ENCODE measurements at places on chromosomes 12 and 14. TPM values are rescaled to one million over a fixed set of nuclear protein-coding genes. Genes with fewer than 3 reads are reported as not detected.
A peak's percentile ranks its signal among the peaks of the same experiment; 100 is the strongest.

- no peak for DNase-seq
- H3K4me1 ChIP-seq = no peaks in the 10 kb centered on the region
- no peaks in the 10 kb centered on the region for H3K36me3 ChIP-seq
- H3K27ac ChIP-seq = no peak overlapping the region
These were observed 12.8 kb downstream of the SOAT2 start for GRCh38 chr12:53115891-53116648.

- H3K4me3 ChIP-seq = no peak overlapping the region
- peaks cover 10% of the 10 kb centered on the region for H3K36me3 ChIP-seq
- DNase-seq = no peak
- no peak overlapping the region for H3K27ac ChIP-seq
These were observed 28.5 kb upstream of the PWP1 start for GRCh38 chr12:107657133-107657532.

DNA sequence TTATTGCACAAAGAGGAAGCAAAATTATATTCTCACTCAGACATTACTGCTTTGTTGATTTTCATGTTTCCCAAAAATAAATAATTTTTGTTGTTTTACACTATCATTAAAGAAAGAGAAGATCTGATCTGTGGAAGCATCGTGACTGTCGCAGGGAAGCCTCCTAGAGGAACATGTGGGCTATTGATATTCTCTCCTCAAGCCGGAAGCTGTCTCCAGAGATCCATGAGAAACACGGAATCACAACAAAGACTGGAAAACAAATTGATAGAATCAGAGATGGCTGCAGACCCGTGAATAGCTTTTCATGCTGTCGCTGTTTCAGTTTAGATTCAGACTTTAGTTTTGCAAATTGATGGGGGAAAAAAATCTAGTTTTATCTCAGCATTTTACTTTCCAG, 235.2 kb upstream of the TMPO start:
- H3K27me3 ChIP-seq = no peaks in the 10 kb centered on the region
- H3K36me3 ChIP-seq = no peaks in the 10 kb centered on the region
- no peaks in the 10 kb centered on the region for H3K4me1 ChIP-seq
- no peak overlapping the region for H3K27ac ChIP-seq

The NKX2-1 gene
- total RNA-seq = not detected

- no peaks in the 10 kb centered on the region for H3K27me3 ChIP-seq
- H3K27ac ChIP-seq = no peak overlapping the region
- DNase-seq = no peak
- peaks cover 14% of the 10 kb centered on the region for H3K4me1 ChIP-seq
- H3K4me3 ChIP-seq = no peak overlapping the region
- H3K36me3 ChIP-seq = no peaks in the 10 kb centered on the region
These were observed 2.8 kb upstream of the MARK3 start for GRCh38 chr14:103382376-103382775.

- no peak for DNase-seq
- H3K36me3 ChIP-seq = peaks cover 67% of the 10 kb centered on the region
- H3K4me1 ChIP-seq = peaks cover 16% of the 10 kb centered on the region
- no peak overlapping the region for H3K4me3 ChIP-seq
- no peaks in the 10 kb centered on the region for H3K27me3 ChIP-seq
These were observed 20.2 kb downstream of the HDAC7 start for GRCh38 chr12:47799357-47799955.

DNA sequence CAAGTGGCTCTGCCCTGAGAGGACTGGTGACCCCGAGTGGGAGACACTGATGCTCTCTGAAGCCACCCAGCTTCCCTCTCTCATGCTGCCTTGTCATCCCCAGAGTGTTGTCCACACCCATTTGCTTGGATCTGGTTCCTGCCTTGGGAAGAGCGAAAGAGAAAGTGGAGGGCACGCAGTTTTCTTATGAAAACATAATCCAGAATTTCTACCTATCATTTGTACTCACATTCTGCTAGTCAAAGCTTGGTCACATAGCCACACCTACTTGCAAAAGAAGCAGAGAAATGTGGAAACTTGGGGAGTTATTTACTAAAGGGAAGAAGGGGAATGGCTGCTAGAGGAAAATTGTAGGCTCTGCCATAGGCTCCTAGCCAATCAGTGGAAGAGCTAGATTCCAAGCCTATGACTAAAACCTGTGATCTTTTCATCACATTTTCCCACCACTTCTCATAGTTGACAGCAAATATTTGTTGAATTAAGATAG, 326.3 kb downstream of the ZFP36L1 start:
- no peak overlapping the region for H3K4me3 ChIP-seq
- H3K4me1 ChIP-seq = peaks cover 3% of the 10 kb centered on the region
- H3K36me3 ChIP-seq = no peaks in the 10 kb centered on the region

DNA sequence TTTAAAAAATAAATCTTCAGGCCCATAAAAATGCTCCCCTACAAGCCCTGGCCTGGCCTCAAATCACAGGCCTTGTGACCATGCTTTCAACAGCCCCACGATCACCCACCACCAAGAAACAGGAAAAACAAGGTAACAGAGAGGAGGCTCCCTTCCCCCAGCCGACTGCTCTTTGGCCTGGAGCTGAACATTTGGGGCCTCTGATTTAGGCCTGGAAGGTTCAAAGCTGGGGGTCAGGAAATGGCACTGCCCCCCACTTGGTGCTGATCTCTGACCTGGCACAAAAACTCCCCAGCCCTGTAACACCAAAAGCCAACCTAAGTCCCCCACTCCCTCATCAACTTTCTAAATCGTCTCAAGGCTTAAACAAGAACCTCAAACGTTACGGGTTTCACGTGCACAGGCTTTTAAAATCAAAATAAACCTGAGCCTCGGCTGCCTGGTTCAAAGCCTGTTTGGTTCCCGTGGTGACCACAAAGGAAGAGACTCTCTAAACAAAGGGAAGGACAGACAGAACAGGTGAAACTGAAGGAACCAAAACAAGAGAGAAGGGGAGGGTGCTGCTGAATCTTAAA, 9.0 kb downstream of the ACTN1 start:
- H3K4me1 ChIP-seq = peaks cover 27% of the 10 kb centered on the region
- peaks cover 27% of the 10 kb centered on the region for H3K36me3 ChIP-seq
- DNase-seq = peak; percentile 91
- H3K27me3 ChIP-seq = no peaks in the 10 kb centered on the region

DNA sequence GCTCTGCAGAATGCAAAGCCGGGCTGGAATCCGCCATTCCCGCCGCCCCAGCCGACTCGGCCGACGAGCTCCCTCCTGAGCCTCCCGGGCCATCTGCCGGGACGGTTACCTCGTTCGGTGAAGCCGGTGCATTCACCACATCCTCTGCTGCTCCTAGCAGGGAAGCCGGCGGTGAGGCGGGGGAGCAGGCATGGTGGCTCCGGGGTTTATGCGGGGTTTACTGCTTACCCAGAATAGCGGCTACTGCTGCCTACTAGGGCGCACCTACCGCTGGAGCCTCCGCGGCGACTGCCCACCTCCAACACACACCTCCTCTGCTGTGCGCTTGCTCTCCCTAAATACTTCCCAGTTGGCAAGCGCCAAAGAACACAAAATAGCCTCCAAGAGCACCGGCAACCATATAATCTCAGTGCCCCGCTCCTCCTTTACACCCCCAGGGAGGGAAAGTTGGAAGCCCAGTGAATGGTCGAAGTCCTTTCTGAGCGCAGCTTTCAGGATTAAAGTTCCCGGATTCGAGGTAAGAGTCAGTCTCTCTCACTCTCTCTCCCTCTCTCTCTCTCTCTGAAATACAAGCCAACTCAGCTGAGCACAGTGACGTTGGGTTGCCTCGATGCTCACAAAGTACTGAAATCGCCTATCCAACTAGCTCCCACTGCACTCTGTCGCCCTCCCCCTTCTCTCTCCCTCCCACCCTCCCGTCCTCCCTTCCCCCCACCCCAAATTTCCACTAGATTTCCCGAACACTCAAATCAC, at the start of gene TBX5:
TSS of gene TBX5 (minus strand) at position 626 of the 753 bp plus-strand sequence. CDS start 2,246 bp downstream, outside the sequence.
- DNase-seq = no peak
- no peaks in the 10 kb centered on the region for H3K36me3 ChIP-seq
- H3K4me1 ChIP-seq = no peaks in the 10 kb centered on the region
- no peaks in the 10 kb centered on the region for H3K27me3 ChIP-seq

- H3K36me3 ChIP-seq = no peaks in the 10 kb centered on the region
- no peak overlapping the region for H3K27ac ChIP-seq
- H3K4me1 ChIP-seq = no peaks in the 10 kb centered on the region
- DNase-seq = no peak
- H3K27me3 ChIP-seq = no peaks in the 10 kb centered on the region
These were observed 158.7 kb downstream of the DACT1 start for GRCh38 chr14:58796242-58797009.

GRCh38 chr12:68611094-68611805, 551 bp downstream of the RAP1B start:
- H3K36me3 ChIP-seq = peaks cover 4% of the 10 kb centered on the region
- H3K27ac ChIP-seq = peak overlapping the region; percentile 97
- no peaks in the 10 kb centered on the region for H3K27me3 ChIP-seq
- DNase-seq = peak; percentile 55
- H3K4me1 ChIP-seq = peaks cover 19% of the 10 kb centered on the region

The PLEKHH1 gene
- total RNA-seq = 0.22 TPM

The KRT75 gene
- total RNA-seq = not detected

- H3K27me3 ChIP-seq = no peaks in the 10 kb centered on the region
- DNase-seq = no peak
- H3K4me1 ChIP-seq = no peaks in the 10 kb centered on the region
- H3K4me3 ChIP-seq = no peak overlapping the region
- no peaks in the 10 kb centered on the region for H3K36me3 ChIP-seq
These were observed 581.2 kb downstream of the LRFN5 start for GRCh38 chr14:42187846-42188245.

DNA sequence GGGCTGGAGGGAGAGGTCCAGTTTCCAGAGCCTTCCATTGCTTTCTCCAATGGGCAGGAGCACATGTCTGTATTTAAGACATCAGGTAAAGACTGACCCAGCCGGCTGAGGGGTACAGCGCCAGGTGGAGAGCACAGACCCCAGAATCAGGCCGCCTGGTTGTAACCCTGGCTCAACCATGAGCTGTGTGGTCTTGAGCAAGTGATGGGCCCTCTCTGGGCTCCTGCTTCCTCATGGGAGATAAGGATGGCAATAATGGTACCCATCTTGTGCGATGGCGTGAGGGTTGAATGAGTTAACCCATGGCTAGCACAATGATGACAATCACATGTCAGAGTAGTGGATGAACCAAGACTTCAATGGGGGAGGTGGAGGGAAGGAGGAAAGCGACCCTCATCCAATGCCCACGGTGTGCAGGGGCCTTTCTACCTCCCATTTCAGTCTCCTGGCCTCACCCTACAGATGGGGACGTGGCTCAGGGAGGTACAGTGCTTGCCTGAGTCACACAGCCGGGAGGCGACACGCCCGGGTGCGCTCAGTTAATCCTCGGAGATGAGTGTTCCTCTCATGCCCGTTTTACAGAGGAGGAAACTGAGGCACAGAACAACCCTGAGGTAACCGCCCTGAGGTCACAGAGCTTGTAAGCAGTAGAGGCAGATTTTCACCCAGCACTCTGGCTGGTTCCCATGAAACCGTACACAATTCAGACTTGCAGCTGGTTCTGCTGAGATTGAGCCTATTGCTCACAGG, 163.9 kb downstream of the RBM19 start:
- H3K4me3 ChIP-seq = no peak overlapping the region
- peaks cover 4% of the 10 kb centered on the region for H3K36me3 ChIP-seq
- no peak for DNase-seq
- H3K4me1 ChIP-seq = no peaks in the 10 kb centered on the region

DNA sequence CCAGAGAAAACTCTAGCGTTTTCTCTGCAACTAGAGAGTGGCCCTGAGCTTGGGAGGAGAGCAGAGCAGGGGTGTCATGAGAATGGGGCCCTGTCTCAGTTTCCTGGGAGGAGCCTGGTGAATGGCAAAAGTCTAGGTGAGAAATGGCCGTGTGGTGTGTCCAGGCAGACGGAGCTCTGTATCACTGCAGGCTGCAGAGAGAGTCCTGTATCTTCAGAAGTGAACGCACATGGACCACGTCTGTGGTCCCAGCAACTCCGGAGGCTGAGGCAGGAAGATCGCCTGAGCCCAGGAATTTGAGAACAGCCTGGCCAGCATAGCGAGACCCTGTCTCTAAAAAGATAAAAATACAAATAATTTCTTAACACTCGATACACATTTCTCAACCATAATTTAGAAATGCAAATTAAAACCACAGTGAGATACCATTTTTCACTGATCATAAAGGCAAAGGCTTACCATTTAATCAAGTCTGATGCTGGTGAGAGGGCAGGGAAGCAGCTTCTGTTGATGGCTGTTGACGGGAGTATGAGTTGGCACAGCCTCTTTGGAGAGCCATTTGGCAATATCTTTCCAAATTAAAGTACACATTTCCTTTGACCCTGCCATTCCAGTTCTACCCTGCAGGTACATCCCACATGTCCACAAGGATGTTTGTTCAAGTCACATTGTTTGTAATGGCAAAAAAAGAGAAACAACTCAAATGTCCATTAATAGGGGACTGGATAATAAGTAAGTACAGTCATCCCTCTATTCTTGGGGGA, 51.0 kb downstream of the NFKBIA start:
- H3K27me3 ChIP-seq = no peaks in the 10 kb centered on the region
- no peak overlapping the region for H3K4me3 ChIP-seq
- no peaks in the 10 kb centered on the region for H3K4me1 ChIP-seq
- H3K27ac ChIP-seq = no peak overlapping the region
- no peaks in the 10 kb centered on the region for H3K36me3 ChIP-seq

The BLOC1S1 gene
- total RNA-seq = 73.5 TPM

The JAG2 gene
- 0.27 TPM for total RNA-seq

- no peak for DNase-seq
- H3K27me3 ChIP-seq = no peaks in the 10 kb centered on the region
- H3K4me3 ChIP-seq = no peak overlapping the region
- H3K4me1 ChIP-seq = no peaks in the 10 kb centered on the region
- H3K36me3 ChIP-seq = no peaks in the 10 kb centered on the region
- H3K27ac ChIP-seq = no peak overlapping the region
These were observed 427.8 kb downstream of the BTG1 start for GRCh38 chr12:91717804-91718203.

GRCh38 chr12:105740970-105741725, 397.6 kb downstream of the NUAK1 start:
- DNase-seq = no peak
- H3K36me3 ChIP-seq = no peaks in the 10 kb centered on the region
- no peaks in the 10 kb centered on the region for H3K27me3 ChIP-seq
- no peak overlapping the region for H3K27ac ChIP-seq
- no peaks in the 10 kb centered on the region for H3K4me1 ChIP-seq

Measured in naive thymus-derived CD4-positive, alpha-beta T cell (primary cell).